ENCODE measurements at places on chromosomes 6 and 20.

GRCh38 chr6:40936818-40937251 is 102.2 kb downstream of the UNC5CL start:
- DNase-seq: no peak

DNA sequence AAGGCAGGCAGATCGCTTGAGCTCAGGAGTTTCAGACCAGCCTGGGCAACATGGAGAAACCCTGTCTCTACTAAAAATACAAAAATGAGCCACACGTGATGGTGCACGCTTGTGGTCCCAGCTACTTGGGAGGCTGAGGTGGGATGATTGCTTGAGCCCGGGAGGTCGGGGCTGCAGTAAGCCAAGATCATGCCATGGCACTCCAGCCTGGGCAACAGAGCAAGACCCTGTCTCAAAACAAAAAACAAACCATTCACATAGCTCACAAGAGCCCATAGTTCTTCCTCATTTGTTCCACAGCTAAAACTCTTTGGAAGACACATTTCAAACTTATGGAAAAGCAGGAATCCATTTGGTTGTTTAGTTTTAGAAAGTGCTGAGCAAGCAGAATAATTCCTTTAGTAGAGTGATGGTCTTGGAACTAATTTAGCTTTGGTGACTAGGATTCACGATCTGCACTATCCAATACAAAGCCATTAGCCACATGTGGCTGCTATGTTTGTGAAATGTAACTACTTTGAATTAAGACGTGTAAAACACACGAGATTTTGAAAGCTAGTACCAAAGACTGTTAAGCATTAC is 4.1 kb downstream of the ZNFX1 start:
- DNase-seq: no peak

- no peak for DNase-seq
These were observed 255.8 kb downstream of the HDGFL1 start for GRCh38 chr6:22825210-22825609.

- peak; percentile 92 for DNase-seq
These were observed at the start of gene C6orf136 for GRCh38 chr6:30646450-30647241. C6orf136 (plus strand) TSS chr6:30647133; CDS start chr6:30647232, 99 bp downstream.

- DNase-seq: no peak
These were observed 98.2 kb upstream of the HDGFL1 start for GRCh38 chr6:22471132-22471690.

GRCh38 chr6:164124986-164125385 is 710.5 kb downstream of the QKI start:
- DNase-seq: no peak

GRCh38 chr20:59123011-59123677 is 40.5 kb upstream of the ZNF831 start:
- peak; percentile 53 for DNase-seq

DNA sequence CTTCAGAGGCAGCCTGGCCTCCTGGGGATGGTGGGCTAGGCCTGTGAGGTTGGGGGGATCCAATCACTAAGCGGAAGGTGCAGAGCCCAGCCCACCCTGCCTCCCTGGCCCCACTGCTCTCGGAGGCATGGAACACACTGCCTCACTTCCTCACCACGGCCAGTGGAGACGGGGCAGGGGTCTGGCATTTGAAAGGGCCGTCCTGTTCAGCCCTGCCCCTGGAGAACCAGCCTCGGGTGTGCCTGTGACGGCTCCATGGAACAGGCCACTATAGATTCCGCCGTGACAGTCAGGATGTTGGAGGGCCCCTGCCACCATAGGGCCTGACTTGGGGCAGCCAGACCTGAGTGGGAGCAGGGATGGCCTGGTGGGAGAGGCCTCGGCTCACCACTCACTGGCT is 110.2 kb downstream of the DACT2 start:
- DNase-seq: no peak

GRCh38 chr6:144922120-144922722 is 637.1 kb downstream of the UTRN start:
- no peak for DNase-seq

- DNase-seq: no peak
These were observed 29.7 kb downstream of the PTPRT start for GRCh38 chr20:43159994-43160393.

DNA sequence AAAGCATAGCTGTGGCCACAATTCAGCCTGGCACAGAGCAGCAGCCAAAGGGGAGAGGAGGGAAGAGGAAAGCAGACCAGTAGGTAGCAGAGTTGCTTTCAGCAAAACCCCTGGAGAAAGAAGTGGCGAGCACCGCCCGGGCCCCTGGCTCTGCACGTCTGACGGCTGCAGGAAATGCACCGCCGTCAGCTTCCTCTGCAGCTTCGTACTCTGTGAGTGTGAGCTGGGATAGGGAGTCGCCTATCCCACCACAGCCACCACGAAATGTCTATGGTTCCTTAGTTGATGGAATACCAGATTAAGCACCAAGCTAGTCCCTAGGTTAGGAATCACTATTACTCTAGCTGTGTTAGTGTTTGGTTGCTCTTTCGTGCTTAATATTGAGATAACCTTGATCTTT is 79.9 kb upstream of the NAA20 start:
- DNase-seq: no peak

DNA sequence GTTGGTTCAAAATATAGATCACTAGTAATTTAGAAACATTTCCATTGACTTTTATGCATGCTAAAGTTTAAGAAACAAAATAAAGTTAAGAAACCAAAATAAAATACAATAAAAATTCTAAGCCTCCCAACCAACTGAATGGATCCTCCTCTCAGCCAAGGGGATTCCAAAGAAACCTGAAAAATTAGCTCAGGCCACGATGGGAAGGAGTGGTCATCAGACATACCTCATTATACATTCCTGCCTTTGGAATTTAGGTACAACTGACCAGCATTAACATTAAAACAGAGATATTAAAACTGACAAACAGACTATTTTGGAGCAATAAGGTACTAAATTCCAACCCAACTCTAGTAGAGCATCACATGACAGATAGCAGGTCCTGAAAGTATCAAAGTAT is 275.2 kb downstream of the PKHD1 start:
- no peak for DNase-seq

GRCh38 chr6:149969635-149970034 is 5.9 kb downstream of the ULBP1 start:
- no peak for DNase-seq

DNA sequence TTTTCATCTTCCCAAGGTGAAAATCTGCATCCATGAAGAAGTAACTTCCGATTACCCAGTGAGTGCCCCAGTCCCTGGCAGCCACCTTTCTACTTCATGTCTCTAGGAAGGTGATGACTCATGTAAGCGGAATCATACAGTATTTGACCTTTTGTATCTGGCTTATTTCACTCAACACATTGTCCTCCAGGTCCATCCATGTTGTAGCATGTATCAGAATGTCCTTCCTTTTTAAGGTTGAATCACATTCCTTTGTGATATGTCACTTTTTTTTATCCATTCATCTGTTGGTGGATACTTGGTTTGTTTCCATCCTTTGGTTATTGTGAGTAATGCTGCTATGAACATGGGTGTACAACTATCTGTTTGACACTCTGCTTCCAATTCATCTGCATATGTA is 176.3 kb upstream of the CDYL start:
- DNase-seq: no peak

DNA sequence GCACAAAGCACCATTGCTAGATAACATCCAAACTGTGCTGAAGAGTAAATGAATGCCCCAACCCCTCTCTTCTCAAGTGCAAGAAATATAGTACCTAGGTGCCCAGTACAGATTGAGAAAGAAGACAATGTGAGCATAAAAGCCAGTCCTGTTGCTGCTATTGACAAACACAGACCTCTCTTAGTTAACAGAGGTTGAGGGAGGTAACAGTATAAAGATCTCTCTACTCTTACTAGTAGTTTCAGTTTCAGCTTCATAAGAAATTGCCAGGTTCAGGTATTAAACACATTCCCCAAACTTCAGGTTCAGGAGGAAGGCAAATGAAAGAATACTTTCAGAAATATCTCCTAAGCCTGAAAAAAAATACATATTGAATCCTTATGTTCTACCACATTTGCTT is 31.4 kb downstream of the TBC1D32 start:
- DNase-seq: no peak

DNA sequence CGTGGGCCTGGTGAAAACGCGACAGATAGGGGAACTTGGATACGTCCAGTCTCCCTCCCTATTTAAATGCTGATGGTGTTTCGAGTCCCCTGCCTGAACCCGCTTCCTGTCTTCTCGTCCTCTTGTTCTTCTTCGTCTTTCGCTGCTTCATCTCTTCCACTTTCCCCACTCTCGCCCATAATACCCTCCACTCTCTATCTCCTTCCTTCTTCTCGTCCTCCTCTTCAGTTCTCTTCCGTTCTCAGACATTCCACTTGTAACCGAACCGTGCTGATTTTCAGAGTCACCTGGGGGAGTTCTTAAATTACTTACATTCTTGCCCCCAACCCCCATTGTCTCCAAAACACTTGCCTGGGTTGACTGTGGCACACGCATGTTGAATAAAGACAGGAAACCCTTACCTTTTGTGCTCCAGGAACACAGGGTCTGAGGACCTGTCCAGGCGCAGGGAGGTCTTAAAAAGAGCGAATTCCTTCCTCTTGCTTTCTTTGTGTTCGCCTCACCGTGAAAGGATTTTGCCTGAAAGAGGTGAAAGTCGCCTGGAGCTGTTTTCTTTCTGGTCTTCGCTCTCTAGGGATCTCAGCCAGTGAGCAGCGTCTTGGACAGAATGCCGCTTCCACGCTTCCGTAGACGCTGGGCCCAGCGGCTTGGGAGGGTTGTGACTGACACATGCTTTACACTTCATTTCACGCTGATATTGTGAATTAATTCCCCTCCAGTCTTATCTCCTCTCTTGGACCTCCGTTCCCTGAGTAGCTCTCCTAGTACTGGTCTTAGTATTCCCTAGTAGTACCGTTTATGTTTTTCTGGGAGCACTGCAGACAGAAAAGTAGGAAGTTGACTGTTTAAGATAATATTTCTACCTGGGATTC is 184.0 kb downstream of the GPX5 start:
- DNase-seq: no peak

DNA sequence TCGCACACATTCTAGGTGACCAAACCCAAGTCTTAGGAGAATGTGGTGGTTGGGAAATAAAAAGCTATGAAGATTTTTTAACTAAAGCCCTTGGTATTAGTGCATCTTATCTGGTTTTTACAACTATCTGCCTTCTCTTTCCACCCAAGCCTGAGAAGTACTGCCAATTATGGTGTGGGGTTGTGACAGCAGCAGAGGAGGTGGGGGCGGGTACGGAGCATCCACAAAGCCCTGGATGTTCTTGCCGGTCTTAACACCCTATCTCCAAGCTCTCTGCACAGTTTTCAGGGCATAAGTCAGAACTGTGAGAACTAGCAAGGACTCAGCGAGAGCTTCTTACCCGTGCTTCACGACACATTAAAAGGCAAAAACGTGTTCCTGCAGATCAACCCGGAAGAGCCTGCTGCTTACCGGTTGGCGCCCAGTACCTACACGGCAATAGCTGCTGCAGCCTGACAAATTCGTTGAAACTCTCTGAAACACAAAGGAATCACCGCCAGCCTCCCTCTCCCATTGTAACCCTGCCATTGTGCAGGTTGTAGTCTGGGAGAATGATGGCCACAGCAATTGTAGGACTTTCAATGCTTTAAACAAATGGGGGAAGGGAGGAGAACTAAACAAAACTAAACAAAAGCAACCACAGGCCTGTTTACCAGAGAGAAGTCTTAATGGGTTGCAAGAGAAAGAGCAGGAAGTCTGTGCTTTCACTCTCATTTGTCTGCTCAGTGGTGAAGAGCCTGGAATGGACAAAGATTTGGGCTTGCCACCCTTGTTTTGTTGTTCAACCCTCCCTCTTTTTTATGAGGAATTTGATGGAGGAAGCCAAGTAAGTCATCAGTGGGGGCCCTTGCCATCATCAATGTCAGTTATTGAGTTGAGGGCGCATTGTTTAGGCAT is 461.0 kb upstream of the JARID2 start:
- DNase-seq: peak; percentile 2

GRCh38 chr20:17992224-17992637 is 23.4 kb downstream of the MGME1 start:
- no peak for DNase-seq

DNA sequence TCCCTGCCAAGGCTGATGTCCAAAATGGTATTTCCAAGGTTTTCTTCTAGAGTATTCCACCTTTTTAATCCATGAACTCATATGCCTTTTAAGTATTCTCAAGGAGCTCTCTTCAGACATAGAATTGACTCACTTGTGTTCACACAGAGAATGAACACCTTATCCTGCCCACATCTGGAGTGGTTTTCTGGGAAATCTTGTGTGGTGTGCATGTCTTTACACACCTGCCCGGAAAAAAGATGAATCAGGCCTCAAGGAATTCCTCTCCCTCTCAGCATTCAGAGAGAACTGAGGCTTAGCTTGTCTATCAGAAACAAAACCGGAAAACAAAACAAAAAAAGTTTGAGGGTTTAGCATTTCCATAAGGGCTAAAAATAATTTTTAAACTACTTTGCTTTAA is 148.8 kb downstream of the TFAP2A start:
- DNase-seq: no peak

DNA sequence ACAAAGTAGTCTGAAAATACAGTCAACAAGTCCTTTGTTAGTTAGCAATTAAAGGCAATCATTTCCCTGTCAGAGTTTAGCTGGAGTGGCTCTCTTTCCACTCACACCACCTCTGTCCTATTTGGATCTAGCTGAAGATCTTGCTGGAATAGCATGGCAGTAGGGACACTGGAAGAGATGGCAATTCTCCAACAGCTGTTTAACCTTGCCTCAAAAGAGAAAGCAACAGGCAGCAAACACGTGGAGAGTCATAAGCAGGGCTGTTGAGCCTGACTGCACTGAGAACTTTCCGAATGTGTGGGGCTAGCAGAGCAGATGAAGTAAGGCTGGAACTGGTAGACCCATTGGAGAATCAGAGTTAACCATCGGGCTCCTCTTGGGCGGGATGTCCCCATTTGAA is 38.0 kb upstream of the PRSS35 start:
- no peak for DNase-seq

DNA sequence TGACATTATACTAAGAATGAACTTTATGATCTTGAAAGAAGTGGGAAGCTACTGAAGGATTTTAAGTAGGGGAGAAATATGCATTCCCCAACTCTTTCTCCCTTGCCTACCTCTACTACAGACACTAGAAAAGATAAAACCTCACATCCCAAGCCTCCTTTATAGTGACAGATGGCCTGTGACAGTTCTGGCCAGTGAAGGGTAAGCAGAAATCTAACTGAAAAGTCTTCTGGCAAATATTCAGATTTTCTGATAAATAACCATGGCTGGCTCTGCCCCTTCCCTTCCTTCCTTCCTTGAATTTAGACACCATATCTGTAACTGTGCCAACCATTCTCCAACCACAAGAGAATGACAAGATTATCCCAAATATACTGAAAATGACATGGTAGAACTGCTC is 10.2 kb upstream of the BEND6 start:
- no peak for DNase-seq
